Temporal lobe (tissue), 4 donors: ENCODE measurements at places on chromosomes 7 and 10. TPM values are rescaled to one million over a fixed set of nuclear protein-coding genes. Genes with fewer than 3 reads are reported as not detected.

Gene MUC12
- total RNA-seq = not detected

Gene CLRN3
- not detected for total RNA-seq

Gene ZNF25
- 50.2 TPM for total RNA-seq

Gene UBN2
- total RNA-seq = 18.9 TPM

Gene SFRP4
- total RNA-seq = 2.5 TPM

Gene HOXA3
- not detected for total RNA-seq

Gene PLCE1
- total RNA-seq = 6.6 TPM

Gene RSPH10B2
- 2.2 TPM for total RNA-seq

Gene ELMO1
- 59.3 TPM for total RNA-seq

Gene LIPF
- 3.4 TPM for total RNA-seq

Gene SPDYE2B
- total RNA-seq = not detected
